HFF-Myc (cell line): ENCODE measurements at places on chromosomes 6 and 20.

DNA sequence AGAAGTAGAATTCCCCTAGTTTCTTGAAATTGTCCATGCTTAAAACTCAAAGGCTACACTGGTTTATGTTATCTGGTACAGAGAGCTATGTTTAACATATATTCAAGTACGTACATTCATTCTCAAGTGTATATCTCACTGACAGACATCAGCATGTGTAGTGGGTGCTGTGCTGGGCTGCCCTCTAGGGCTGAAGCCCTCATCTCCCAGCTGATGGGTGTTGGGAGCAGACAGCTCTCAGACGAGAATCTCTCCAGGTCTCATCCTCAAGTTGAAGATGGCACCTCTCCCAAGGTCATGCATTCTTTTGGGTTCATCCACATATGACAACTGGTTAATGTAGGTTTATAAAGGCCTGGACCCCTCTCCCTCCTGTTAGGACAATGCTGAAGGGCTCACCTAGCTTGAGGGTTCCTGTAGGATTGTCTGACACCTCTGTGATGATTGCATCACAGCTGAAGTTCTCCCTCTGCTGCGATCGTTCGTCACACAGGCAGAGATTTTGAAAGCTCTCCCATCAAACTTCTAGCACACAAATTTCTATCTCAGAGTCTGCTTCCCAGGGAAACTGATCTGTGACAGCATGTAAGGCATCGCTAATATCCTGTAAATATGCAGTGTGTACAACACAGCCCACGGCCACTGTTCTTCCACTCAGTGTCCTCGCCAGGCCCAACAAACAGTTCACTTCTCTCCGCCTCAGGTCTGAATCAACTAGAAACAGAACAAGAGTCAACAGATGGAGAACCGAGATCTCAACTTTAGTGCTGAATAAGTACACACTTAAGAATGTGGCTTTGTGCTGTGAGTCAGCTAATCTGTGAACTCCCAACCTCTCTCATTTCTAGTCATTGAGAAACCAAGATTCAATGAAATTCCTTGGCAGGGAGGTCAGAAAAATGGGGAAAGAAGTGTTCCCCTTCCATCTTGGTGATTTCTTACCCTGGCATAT, 43.2 kb downstream of the PREP start:
- peak; percentile 29 for DNase-seq

DNA sequence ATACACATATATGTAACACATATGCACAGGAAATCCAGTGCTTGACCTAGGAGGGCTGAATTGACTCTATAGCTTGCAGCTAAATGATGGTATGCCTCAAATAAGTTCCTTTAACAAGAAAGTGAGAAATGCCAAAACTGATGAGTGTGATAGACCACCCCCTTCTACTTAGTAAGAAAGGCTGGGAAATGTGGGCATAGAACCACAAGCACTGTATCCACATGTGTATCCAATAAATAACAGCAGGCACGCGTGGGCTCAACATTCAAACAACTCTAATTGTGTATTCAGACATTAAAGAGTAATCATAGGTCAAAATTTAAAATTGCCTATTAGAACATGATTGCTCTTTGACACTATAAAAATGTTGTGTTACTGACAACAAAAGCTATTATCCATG, 54.1 kb downstream of the FAM83B start:
- DNase-seq, result no peak

- DNase-seq, result no peak
Measured at GRCh38 chr20:38867062-38867359, 59.2 kb upstream of the FAM83D start.

- peak; percentile 81 for DNase-seq
Measured at GRCh38 chr6:56851541-56852259, 103.2 kb upstream of the BEND6 start.

- DNase-seq, result peak; percentile 9
Measured at GRCh38 chr20:38473367-38473795, 738 bp downstream of the RALGAPB start.

DNA sequence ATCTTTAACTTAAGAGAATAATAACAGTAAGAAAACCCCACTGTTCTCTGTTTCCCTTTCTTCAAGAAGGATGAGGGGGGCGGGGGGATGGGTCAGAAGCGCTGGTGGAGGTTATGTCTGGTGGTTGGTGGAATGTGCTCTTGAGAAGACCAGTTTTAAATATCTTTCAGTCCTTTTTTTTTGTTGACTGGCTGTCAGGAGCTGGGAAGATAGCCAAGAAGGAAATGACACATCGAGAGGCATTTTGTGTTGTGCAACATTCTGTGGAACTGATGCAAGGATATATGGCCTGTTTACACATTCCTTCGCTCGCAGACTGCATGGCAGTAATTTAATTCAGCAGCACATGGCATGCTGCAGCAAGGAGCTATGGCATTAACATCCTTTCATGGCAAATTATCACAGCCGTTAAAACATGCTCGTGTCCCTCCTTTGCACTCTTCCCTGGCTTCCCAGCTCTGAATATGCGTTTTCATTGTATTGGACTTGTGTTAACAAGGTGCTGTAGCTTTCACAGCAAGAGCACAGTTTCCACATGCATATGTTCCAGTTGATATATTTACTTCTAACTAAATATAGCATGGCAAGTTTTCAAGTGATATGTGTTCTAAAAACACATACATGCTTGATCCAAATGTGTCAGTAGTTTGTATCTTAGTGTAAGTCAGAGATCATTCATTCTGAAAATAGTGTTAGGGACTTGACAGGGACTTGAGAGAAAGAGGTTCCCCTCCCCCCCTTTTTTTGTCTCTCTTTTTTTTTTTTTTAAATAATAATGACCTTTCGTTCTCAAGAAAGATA, 68.2 kb upstream of the SUPT3H start:
- peak; percentile 100 for DNase-seq

GRCh38 chr6:144730088-144730645, 445.0 kb downstream of the UTRN start:
- no peak for DNase-seq

GRCh38 chr20:58893355-58894120, 41.0 kb downstream of the GNAS start:
- no peak for DNase-seq

DNA sequence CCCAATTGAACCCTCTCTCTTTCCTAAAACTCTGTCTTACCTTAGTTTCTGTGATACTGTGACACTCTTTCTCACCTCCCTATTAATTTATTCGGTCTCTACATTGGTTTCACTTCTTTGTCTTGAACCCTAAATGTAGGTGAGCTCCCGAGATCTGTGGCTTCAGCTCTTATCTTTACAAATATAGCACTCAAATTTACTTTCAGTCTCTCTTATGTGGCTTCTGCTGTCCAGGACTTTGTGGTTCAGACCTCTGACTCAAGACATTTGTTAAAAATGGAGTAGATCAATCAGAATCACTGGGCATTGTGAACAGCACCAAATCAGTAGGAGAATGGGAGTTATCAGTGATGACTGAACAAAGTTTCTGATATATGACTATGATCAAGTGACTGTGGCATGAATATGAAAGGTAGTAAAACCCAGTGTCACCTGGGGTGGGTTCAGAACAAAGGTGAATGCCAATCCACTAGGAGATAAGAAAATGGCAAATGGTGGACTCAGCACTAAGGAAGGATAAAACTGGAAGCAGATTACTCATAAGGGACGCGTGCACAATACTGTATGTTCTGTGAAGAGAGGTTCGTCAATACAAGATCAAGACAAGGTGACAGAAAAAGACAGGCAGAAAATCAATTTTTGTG, 27.2 kb downstream of the IL17F start:
- DNase-seq, result no peak

DNA sequence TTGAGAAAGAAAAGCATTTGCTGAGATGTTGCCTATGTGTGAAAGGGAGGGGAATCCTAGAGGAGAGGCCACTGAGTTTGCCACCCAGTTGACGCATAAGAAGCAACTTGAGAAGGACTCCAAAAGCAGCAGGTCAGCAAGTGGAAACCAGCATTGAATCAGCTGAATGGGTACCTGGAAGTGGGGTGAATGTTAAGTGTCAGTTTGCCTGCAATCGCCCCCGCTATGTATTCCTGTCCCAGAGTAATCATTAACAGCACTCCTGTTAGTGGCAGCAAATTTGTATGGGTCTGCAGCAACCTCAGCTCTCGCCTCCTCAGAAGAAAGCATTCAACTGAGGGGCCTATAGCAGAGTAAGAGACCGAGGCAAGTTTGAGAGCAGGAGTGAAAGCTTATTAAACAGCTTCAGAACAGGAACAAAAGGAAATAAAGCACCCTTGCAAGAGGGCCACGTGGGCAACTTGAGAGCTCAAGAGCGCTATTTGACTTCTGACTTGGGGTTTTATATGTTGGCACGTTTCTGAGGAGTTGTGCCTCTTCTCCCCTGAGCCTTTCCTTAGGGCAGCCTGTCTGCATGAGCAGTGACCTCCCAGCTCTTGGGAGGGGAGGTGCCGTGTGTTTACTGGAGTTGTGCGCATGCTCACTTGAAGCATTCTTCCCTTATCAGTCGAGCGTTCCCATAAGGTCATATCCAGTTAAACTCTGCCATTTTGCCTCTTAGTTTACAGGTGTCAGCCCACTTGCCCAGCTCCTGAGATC, 122.6 kb upstream of the PHACTR1 start:
- no peak for DNase-seq

DNA sequence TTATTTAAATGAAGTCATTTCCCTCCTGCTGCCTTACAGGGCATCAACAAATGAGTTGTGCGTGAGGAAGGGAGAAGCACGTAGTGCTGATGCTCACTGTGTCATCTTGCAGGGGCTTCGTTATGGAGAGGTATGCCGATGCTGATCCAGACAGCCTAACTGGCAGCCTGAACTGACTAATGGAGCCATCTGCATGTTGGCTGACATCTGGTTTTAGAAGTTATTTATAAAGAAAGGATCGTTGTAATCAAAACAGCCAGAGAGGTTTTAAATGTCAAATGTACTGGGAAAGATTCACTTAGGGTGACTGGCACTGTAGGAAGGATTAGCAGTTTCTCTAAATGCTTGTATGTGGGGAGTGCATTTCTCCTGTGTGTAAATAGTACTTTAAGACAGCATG, 54.6 kb downstream of the FARS2 start:
- peak; percentile 15 for DNase-seq

DNA sequence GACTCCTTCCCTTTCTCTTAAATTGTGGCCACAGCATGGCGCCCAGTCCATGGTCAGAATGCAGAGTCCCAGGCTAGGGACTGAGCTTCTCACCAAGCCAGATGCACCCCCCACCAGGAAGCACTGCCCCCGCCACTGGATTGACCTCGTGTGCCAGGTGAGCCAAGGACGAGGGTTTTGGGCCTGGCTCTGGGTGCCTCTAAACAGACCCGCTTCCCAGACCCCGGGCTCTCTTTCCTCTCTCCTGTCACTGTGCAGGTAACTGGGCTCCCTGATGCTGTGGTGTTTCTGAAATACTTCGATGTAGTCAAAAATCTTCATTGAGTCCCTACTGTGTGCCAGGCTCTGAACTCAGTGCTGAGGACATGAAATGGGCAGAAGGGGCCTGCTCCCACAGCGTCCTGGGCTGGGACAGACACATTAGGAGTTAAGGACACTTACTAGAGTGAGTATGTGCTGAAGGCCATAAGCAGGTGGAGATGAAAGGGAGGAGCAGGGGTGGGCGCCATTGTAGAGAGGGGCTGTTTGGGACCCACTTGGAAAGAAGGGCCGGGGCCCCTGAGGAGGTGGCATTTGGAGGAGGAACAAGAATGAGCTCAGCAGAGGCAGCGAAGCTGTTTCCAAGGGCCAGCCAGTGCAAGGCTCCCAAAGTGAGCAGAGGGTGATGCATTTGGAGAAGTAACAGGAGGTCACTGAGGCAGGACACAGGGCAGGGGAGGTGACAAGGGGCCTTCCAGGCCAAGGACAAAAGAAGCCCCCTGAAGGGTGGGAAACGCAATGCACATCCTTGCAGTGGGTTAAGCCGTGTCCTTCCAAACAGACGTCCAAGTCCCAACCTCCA, 217.1 kb downstream of the ANKRD60 start:
- DNase-seq, result no peak

DNA sequence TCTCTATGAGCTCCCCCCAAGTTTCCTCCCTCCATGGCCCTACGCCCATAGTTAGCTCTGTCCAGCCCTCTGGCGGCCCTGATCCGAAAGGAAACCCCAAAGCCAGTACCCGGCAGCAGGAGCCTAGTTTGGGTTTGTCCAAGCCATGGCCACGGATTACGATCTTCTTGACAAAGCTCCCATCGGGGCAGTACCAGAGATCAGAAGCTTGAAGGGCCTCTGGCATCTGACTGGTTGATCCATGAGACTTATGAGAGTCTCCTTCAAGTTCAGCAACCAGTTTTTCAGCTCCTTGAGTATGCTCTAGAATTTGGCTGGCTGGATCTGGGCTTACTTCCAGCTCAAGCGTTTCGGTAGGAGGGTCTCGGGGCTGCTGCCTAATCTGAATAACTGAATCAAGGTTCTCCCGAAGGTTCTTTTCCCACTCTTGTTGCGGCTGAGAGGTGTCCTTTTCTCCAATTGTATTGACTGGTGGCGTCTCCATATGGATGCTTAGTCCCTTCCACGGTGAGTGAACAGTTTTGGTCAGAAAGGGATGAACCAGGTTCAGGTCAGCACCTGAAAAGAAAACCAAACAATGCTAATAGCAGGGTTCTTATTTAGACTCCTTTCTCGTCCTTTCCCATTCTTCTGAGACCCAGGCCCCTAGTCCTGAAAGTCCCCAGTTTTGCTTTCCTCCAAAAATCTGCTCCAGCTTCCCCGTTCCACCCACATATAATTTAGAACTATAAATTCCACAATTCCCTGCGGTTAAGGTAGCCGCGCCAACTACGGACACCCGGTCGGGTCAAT, 595 bp downstream of the FKBPL start:
- DNase-seq, result no peak

- no peak for DNase-seq
Measured at GRCh38 chr6:54846857-54847674, 495 bp downstream of the FAM83B start.

- DNase-seq, result no peak
Measured at GRCh38 chr6:8084586-8084985, 17.8 kb downstream of the EEF1E1 start.

DNA sequence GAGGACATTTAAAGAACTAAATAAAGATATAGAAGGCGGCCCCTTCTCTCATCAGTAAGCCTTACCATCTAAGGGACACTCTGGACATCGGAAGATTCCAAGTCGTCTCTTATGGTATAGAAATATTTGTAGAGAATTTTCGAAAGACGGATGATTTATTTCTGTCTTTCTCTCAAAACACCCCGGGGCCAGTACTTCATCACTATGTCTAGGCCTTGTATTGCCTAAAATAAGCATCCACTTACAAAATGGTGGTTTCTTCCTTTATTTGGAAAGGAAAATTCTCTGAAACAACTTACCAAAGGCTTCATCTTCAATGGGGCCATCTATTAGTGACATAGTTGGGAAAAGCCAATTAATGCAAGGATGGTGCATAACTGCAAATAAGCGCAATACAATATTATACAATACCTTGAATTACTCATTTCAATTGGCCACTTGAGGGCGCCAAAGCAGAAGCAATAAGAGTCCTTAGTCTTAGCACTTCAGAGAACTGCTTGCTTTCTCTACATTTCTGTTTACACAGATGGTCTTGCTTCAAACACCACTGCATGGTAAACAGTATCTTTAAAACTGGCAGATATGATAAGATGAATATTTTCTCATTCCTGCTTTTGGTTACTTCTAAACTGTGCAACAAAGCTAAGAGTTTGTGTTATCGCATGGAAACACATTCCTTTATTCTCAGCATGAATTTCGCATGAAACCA, 113.2 kb downstream of the VIP start:
- peak; percentile 56 for DNase-seq
